A172 (cell line): ENCODE measurements at places on chromosomes 7 and 10. TPM values are rescaled to one million over a fixed set of nuclear protein-coding genes. Genes with fewer than 3 reads are reported as not detected.
A peak's percentile ranks its signal among the peaks of the same experiment; 100 is the strongest.

Gene IL6
- total RNA-seq, result 0.12 TPM in 1 of 2 replicates, not detected in the other

GRCh38 chr10:24503461-24504320 lies 220.0 kb downstream of the ARHGAP21 start:
- peak; percentile 64 for DNase-seq

Gene CTNNA3
- under 0.01 TPM in 1 of 2 replicates, not detected in the other for total RNA-seq

Gene PTER
- total RNA-seq, result not detected in 2 replicates

Gene INHBA
- total RNA-seq, result 0.34 and 0.53 TPM in 2 replicates

- DNase-seq, result no peak
Observed at GRCh38 chr10:96468845-96469244, 44.9 kb downstream of the TLL2 start.

DNA sequence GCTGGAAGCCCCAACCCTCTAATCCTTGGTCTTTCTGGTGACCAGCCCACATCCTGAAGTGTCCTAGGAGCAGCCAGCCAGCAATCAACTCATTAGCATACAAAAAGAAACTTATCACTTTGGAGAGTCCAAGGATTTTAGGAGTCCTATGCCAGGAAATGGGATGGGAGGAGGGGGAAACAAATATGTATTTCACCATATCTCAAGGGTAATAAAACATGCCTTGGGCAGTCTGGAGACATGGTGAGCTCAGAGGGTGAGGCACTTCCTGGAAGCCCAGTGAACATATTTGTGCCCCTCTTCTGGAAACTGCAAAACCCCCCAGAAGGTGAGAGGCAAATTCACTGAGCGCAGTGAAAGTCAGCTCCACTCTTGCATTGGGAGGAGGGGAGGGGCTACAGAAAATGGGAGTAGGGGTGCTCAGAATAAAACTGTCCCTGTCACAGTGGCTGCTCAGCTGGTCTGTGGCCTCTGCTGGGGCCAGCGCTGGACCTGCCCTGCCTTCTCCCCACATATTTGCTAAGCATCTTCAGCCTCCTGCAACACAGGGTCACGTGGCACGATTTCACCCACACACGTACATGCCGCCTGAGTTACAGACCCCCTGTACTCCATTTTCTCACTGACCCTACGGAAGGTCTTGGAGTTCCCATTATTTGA lies 17.7 kb upstream of the ZMIZ1 start:
- no peak for DNase-seq

Gene ASB10
- total RNA-seq, result not detected in 2 replicates

DNA sequence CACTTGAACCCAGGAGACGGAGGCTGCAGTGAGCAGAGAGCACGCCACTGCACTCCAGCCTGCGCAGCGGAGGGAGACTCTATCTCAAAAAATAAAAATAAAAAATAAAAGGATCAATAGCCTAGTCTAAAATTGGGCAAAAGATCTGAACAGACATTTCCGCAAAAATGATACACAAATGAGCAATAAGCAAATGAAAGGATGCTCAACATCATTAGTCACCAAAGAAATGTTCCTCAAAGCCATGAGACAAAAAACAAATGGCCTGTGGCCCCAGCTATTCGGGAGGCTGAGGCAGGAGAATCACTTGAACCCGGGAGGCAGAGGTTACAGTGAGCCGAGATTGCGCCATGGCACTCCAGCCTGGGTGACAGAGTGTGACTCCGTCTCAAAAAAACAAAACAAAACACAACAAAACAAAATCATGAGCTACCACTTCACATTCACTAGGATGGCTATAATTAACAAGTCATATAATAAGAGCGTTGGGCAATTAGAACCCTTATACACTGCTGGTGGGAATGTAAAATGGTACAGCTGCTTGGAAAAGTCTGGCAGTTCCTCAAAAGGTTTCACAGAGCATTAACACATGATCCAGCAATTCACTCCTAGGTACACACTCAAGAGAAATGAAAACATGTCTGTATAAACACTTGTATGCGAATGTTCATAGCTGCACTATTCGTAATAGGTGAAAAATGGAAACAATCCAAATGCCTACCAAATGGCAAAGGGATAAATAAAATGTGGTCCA lies 3.1 kb downstream of the DAGLB start:
- DNase-seq, result no peak

GRCh38 chr7:45402480-45403218 lies 171.5 kb upstream of the ADCY1 start:
- DNase-seq, result peak; percentile 70

GRCh38 chr10:71980181-71981014 lies 16.2 kb downstream of the CHST3 start:
- no peak for DNase-seq

Gene RARRES2
- total RNA-seq, result 48.7 and 50.4 TPM in 2 replicates

GRCh38 chr10:113047605-113047962 lies 97.5 kb downstream of the TCF7L2 start:
- DNase-seq, result no peak

DNA sequence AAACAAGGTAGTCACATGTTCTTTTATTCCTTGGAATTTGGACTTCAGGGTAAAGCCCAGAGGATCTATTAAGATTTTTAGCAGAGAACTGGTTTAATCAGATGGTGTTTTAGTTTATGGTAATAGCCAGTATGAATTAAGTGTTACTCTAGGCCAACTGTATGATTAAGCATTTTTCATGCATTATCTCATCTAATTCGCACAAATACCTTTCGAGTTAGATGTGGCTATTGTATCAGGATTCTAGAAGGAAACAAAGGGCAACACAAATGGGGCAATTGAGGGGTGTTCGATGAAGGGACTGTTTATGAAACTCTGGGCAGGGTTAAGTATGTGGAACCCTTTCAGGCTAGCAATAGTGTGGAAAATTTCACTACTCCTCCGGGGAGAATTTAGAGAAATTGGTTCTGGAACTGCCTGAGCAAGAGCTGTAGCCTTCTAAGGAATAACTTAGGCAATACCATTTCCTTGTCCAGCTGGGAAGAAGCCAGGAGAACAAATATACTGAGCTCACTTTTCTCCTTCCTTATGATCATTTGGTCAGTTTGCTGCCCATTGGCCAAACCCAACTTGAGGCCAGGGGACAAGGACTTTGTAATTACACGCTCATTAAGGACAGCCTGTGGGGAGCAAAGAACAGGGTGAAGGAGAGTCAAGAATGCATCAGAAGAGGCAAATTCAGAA lies 319.0 kb upstream of the FZD1 start:
- no peak for DNase-seq

Gene MBLAC1
- 1.4 and 2.9 TPM in 2 replicates for total RNA-seq

DNA sequence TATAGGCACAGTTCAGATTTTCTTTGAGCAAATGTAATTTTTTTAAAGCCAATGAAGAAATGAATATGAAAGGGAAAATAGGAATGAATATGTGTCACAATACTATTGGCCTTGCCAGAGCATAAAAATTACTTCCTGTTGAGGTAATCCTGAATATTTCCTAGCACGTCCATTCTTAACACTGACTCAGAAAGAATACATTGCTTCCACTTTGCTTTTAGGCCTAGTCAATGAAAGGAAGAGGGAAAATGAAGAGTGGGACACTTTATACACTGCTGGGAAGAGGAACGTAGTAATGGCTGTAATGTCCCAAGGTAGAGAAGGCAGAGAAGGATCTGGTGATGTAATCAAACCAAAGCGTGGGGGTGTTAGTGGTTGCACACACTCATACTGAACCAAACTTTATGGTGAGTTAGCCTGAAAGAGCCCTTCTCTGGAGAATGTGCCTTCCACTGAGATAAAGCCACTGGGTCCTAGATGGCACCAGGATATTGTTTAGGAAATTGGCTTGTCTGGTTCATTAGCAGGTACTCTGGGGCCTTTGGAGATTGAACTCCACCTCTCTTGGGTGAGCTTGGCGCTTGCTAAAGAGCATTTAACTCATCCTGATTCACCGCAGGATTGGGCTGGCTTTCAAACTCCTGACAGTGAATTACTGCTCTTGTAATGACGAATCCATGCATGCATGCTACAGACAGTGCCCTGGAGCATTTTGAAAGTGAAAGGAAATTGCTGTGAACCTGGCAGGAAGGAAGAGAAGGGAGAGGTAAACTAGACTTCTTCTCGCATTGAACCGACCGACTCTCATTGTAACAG lies 254.9 kb downstream of the KIAA1217 start:
- peak; percentile 97 for DNase-seq

DNA sequence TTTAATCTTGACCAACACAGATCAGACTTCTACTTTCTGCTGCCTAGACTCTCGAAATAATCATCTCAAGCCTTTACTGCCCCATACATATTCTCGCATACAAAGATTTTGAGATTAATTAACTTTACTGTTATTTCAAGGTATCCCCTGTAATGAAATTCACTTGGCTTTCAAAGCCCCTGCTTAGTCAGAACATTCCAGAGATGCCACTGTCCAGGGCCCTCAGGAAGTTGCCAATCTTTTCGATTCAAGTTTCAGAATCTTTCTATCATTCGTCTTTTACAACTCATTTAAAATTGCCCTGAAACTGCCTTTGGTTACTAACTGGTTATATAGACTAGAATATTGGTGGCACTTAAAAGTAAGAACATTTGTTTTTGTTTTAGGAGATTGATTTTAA lies 320.2 kb downstream of the CDK14 start:
- no peak for DNase-seq

Gene TMEM106B
- 120 and 172 TPM in 2 replicates for total RNA-seq

DNA sequence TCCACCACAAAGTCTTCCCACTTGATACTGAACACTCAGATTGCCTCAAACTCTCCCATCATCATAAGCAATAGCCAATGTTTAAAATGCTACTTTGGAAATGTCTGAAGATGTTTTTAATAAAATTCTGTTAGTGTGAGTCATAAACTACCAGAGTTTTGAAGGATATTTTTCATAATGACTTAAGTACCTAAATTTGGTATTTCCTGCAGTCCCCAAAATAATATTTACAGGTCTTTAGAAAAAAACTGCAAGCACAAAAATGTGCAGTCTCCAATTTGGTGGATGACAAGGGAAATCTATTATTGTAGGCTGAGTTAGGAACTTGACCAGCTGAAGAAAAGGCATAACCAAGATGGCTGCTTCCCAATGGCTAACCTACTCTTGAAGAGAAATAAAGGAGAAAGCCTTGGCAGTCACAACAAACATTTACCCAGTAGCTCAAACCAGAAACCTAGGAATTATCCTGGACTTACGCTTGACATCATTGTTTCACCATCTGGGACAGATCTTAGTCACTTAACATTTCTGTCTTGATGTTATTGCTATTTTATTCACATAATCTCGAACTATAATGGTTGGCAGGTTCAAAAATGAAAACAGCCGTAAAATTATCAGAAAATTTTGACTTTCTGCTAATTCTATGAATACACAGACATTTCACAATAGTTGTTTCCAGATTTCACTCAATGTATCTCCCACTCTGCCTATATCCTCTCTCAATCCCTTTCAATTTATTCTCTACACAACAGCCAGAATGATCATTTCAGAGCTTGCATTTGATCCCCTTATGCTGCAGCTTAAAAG lies 111.2 kb upstream of the STEAP1B start:
- DNase-seq, result no peak

DNA sequence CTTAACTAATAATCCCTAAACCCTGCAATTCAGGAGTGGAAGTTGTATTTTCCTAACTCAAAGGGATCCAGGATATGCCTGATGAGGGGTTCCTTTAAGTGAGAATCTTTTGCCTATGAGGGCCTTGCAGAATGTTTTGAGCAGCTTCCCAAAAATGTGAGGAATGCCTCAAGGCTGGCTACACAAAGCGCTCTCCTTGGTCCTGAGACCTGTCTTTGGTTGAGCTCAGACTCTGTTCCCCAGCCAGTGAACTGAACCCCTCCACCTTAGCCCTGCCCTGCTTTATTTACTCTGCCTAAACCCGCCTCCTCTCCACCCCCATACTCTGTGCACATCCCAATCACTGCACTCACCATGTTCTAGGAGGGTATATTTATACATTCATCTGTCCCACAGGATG lies 108.6 kb downstream of the NRCAM start:
- peak; percentile 57 for DNase-seq
